ENCODE measurements at places on chromosomes 6 and 20.

- DNase-seq, result no peak
Measured at GRCh38 chr20:56391596-56392131, 351 bp downstream of the AURKA start.

GRCh38 chr20:1868856-1869255, 26.4 kb upstream of the SIRPA start:
- DNase-seq, result no peak

- DNase-seq, result no peak
Measured at GRCh38 chr6:116762235-116762634, 3.3 kb downstream of the FAM162B start.

DNA sequence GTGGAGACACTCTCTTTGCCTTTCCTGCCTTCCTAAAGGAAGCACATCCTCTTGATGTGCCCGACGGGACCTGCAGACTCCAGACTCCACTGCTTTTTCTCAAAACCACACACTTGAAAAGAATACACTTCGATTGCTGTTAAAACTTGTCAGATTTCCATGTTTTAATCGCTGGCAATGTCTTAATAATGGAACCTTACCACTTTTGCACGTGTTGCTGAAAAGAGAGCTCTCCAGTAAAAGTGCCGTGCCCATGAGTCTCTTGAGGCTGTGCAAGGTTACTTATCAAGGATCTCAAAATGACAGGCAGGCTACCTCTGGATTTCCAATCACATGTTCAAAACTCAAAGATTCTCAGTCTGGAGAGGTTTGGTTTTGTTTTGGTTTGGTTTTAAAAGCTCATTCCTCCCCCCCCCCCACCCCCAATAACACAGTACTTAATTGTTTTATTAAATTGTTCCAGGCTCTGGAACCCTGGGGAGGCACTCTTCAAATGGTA, 12.0 kb upstream of the TFAP2A start:
- no peak for DNase-seq

- DNase-seq, result no peak
Measured at GRCh38 chr6:168949981-168950857, 303.4 kb downstream of the THBS2 start.

GRCh38 chr6:40715570-40716403, 128.6 kb upstream of the LRFN2 start:
- no peak for DNase-seq

DNA sequence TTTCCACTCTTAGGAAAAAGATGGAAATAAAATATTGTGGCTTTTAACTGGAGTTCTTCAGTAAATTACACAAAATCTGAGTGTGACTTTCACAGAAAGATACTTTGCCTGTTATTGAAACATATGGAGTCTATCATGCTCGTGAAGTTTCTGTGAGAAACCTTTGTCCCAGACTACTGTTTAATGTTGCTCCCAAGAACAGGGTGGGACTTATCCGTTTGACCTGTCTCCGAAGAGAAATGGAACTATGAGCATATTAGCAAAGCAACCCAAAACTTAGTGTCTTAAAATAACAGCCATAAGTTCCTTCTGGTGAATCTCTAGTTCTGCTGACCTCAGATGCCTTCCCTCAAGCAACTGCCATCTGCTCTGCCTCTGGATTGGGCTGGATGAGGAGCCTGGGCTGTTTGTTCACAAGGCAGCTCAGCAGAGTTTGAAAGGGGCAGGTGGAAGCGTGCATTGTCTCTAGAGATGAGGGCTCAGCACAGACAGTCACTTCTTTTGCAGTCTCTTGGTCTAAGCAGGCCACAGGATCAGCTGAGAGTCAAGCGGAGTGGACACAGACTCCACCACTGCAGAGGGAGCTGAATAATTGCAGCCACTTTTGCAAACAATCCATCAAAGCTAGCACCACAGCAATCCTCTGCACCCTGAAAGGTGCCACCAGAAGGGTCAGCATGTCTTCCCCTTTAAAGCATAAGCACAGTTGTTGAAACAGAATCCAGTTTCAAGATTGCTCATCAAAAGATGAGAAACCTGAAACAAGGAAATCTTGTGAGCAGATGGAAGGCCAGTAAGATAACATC, 52.8 kb downstream of the MYB start:
- DNase-seq, result no peak

- DNase-seq, result no peak
Measured at GRCh38 chr20:46688151-46689081, 828 bp downstream of the TP53RK start.

GRCh38 chr6:148935705-148936435, 189.0 kb downstream of the UST start:
- DNase-seq, result no peak

- no peak for DNase-seq
Measured at GRCh38 chr6:22596011-22596410, 26.6 kb downstream of the HDGFL1 start.

DNA sequence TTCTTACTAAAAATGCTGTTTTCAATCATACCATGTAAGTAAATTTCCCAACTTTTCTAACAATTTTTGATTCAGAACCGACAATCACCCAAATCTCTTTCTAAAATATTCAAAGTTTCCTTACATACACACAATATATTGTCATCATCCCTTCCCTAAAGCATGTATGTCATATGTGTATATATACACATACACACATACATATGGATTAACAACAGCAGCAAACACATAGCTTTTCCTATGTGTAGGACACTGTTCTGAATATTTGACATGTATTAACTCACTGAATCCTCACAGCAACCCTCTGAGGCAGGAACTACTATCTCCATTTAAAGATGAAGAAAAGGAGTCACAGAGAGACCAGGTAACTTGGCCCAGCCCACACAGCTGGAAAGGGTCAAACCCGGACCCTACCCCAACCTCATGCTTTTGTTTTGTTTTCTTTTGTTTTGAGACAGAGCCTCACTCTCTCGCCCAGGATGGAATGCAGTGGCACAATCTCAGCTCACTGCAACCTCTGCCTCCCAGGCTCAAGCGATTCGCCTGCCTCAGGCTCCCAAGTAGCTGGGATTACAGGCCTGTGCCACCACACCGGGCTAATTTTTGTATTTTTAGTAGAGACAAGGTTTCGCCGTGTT, 7.2 kb downstream of the FYN start:
- no peak for DNase-seq

DNA sequence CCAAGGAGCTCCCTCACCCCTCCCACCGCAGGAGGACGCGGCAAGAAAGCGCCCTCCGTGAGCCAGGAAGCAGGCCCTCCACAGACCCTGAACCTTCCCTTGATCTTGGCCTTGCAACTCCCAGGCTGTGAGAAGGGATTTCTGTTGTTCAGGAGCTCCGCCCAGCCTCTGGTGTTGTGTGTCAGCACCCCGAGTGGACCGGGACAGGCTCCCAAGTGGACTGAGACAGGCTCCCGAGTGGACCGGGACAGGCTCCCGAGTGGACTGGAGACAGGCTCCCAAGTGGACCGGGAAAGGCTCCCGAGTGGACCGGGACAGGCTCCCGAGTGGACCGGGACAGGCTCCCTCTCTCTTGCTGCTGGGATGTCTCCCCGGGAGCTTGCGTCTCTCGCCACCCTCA, 9.3 kb upstream of the NTSR1 start:
- DNase-seq, result no peak

- DNase-seq, result no peak
Measured at GRCh38 chr6:145194389-145194788, 540.9 kb downstream of the EPM2A start.

- DNase-seq, result no peak
Measured at GRCh38 chr6:107353773-107354382, 105.5 kb downstream of the PDSS2 start.

DNA sequence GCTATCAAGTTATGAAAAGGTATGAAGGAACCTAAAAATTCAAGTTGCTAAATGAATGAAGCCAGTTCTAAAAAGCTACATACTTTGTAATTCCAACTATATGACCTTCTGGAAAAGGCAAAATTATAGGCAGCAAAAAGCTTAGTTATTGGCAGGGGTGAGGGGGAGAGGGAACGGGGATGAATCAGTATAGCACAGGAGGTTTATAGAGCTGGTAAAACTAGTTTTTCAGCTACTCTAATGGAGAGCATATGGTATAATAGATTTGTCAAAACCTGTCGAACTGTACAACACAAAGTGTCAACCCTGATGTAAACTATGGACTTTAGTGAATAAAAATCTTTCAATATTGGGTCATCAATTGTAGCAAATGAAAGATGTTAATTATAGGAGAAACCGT, 18.7 kb downstream of the MANEA start:
- no peak for DNase-seq

- no peak for DNase-seq
Measured at GRCh38 chr6:70396163-70396562, 17.1 kb upstream of the FAM135A start.

DNA sequence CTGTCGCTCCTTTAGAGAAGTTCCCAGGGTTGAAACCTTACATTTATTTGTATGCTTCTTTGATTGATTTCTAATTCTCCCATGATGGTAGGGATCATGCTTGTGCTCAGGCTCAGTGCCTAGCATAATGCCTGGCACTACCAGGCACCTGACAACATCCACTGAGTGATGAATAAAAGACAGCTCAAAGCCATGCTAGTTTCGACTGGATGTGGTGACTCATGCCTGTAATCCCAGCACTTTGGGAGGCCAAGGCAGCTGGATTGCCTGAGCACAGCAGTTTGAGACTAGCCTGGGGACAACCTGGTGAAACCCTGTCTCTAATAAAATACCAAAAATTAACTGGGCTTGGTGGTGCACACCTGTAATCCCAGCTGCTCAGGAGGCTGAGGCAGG, 11.6 kb upstream of the CD164 start:
- DNase-seq, result no peak

- DNase-seq, result no peak
Measured at GRCh38 chr20:62063981-62064769, 1.5 kb downstream of the TAF4 start.

DNA sequence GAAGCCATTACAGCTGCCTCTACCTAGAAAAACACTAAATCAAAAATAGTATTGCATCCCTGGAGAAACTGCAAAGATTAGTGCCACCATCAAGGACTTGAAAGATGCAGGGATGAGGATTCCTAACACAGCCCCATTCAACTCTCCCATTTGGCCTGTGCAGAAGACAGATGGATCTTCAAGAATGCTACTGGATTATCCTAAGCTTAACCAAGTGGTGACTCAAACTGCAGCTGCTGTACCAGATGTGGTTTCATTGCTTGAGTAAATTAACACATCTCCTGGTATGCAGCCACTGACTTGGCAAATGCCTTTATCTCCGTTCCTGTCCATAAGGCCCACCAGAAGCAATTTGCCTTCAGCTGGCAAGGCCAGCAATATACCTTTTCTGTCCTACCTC, 117.4 kb downstream of the TBC1D32 start:
- DNase-seq, result no peak

DNA sequence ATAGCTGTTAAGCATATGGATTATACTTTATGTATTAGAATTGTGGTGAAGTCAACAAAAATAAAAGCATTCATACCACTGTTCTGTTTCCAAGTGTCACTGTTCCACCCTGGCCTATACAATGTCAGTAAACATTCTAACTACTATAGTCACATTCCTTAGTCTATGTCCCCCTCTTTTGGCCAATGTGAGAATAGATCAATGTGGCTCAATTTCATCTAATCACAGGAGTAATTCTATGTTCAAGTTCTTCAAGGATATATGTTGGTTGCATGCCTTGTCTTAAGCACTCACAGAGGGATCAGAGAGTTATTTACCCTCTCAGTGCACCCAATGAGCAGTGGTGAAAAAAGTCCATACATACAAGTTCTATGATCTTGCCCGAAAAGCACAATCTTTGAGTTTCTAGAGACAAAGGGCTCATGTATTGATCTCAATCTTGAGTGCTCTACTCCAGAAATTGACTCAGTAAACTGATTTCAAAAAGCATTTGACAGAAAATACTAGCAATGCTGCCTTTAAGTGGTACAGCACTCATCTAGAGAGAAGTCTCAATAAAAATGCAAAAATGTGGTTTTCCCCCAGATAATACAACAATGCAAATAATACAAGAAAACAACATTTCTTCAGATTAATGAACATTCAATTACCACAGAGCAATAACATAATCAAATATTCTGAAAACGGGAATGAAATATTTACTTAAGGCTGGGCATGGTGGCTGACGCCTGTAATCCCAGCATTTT, 16.5 kb downstream of the SMLR1 start:
- DNase-seq, result no peak

- DNase-seq, result no peak
Measured at GRCh38 chr20:11117808-11118528, 444.2 kb upstream of the JAG1 start.

DNA sequence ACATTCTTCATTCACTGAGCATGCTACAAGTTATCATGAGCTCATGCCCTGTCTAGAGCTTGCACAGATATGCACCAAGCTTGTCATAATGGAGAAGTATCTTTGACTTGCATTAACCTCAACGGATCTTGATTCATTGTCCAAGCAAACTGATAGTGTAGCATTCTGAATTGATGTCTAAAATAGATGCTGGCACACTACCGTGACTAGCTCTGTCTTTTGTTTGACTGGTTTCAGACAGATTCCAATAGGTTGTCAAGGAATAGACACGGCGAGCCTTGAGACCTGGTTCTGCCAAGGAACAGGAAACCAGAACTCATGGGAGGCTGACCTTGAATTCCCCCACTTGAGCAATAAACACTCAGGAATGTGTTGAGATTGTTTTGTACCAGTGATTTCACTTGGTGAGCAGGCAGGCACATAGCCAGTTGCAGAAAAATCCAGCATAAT, 1153.1 kb upstream of the GJE1 start:
- no peak for DNase-seq

GRCh38 chr6:156427345-156427744, 349.8 kb upstream of the ARID1B start:
- DNase-seq, result no peak

DNA sequence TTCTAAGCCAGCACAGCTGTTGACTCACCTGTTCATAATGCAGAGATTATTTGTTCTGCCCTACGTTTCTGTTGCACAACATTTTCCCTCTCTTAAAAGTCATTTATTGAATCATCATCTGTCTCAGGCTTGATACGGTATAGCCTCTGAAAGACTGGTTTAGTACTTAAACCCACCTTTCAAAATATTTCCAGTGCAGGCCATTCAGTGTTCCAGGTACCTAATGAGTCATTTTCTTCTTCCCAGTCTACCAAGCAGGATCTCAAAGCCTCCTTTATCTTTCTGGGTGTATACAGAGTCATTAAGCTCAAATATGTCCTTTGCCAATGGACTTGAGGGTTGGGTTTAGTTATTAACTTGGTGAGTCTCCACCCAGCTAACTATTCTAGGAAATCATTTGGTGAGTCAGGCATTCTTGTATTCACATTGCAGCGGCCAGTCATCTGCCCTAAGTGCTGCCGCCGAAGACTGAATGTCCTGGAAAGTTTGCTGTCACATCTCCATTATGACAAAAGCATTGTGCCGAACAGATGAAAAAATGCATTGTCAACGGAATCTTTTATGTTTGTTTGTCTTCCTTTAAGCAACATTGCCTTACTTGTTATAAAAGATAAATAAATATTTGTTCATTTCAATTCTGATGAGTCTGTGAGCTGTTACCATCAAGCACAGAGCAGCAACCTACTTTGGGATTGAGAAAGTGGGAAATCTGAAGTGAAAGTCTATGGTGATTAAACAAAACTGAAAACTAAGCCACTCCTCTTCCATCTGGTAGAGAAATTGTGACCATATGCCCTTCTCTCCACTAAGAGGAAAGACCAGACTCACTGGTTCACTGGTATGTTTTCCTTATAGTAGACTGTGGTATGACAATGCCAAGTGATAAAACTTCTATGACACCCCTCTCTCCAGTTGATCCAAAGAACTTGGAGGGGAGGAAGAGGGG, 14.3 kb upstream of the FAM135A start:
- DNase-seq, result no peak
